Pancreas (tissue), 10 donors: ENCODE measurements at places on chromosomes 12 and 14. TPM values are rescaled to one million over a fixed set of nuclear protein-coding genes. Genes with fewer than 3 reads are reported as not detected.

GRCh38 chr12:85825746-85826145, 10.5 kb downstream of the RASSF9 start:
- no peak for DNase-seq
- H3K4me1 ChIP-seq: peaks cover 6% of the 10 kb centered on the region
- no peaks in the 10 kb centered on the region for H3K36me3 ChIP-seq
- no peak overlapping the region for H3K4me3 ChIP-seq
- H3K27me3 ChIP-seq: no peaks in the 10 kb centered on the region
- H3K27ac ChIP-seq: no peak overlapping the region

The SLC4A8 gene
- 1.3 TPM for total RNA-seq

The SLC6A12 gene
- total RNA-seq: 0.37 TPM

The ZBTB42 gene
- 7.8 TPM for total RNA-seq

- no peaks in the 10 kb centered on the region for H3K36me3 ChIP-seq
- H3K27ac ChIP-seq: no peak overlapping the region
- H3K4me3 ChIP-seq: no peak overlapping the region
- H3K27me3 ChIP-seq: no peaks in the 10 kb centered on the region
- no peak for DNase-seq
These were observed 195.1 kb downstream of the PHETA1 start for GRCh38 chr12:111173836-111174235.

The OLR1 gene
- 0.83 TPM for total RNA-seq

- H3K27me3 ChIP-seq: no peaks in the 10 kb centered on the region
- H3K27ac ChIP-seq: no peak overlapping the region
- no peaks in the 10 kb centered on the region for H3K36me3 ChIP-seq
- no peak overlapping the region for H3K4me3 ChIP-seq
- no peaks in the 10 kb centered on the region for H3K4me1 ChIP-seq
These were observed 132.3 kb downstream of the ADGRD1 start for GRCh38 chr12:131085816-131086591.

The CMTM5 gene
- total RNA-seq: not detected

The C12orf60 gene
- total RNA-seq: 0.28 TPM

GRCh38 chr12:1531654-1532374, 62.6 kb downstream of the FBXL14 start:
- no peaks in the 10 kb centered on the region for H3K27me3 ChIP-seq
- no peaks in the 10 kb centered on the region for H3K36me3 ChIP-seq
- no peak for DNase-seq
- H3K4me3 ChIP-seq: no peak overlapping the region
- H3K4me1 ChIP-seq: peaks cover 3% of the 10 kb centered on the region

The BEGAIN gene
- 18.2 TPM for total RNA-seq

The HCAR3 gene
- 0.22 TPM for total RNA-seq

- H3K36me3 ChIP-seq: no peaks in the 10 kb centered on the region
- no peak overlapping the region for H3K4me3 ChIP-seq
- DNase-seq: no peak
- no peaks in the 10 kb centered on the region for H3K27me3 ChIP-seq
- H3K4me1 ChIP-seq: peaks cover 21% of the 10 kb centered on the region
- no peak overlapping the region for H3K27ac ChIP-seq
These were observed 78.8 kb downstream of the SEC23A start for GRCh38 chr14:39023939-39024871.

The PRKD1 gene
- 3.3 TPM for total RNA-seq

The OR4K1 gene
- total RNA-seq: not detected

The CATSPERB gene
- 17.0 TPM for total RNA-seq

- peaks cover 14% of the 10 kb centered on the region for H3K4me1 ChIP-seq
- H3K27me3 ChIP-seq: no peaks in the 10 kb centered on the region
These were observed 14.5 kb upstream of the A2M start for GRCh38 chr12:9130244-9130643.

DNA sequence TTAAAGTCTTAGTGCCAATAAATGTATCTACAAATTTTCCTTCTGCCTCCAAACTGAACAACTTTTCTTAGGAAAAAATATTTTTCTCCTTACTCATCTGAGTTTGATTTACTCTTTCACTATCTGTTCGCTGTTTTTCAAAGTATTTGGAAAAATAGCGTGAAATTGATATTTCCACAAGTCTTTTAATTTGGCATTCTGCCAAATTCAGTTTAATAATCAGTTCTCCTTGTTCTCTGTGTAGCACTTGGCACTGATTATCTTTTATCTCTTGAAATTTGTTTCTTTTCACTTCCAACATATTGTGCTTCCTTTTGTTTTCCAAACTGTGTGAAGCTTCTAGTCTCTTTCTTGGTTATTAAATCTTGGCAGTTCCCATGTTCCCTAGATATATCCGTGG, 559.8 kb downstream of the RPL10L start:
- H3K27ac ChIP-seq: no peak overlapping the region
- H3K4me1 ChIP-seq: no peaks in the 10 kb centered on the region
- no peaks in the 10 kb centered on the region for H3K36me3 ChIP-seq
- no peaks in the 10 kb centered on the region for H3K27me3 ChIP-seq
- no peak for DNase-seq

The TRHDE gene
- 30.2 TPM for total RNA-seq

The PAH gene
- total RNA-seq: 27.4 TPM

DNA sequence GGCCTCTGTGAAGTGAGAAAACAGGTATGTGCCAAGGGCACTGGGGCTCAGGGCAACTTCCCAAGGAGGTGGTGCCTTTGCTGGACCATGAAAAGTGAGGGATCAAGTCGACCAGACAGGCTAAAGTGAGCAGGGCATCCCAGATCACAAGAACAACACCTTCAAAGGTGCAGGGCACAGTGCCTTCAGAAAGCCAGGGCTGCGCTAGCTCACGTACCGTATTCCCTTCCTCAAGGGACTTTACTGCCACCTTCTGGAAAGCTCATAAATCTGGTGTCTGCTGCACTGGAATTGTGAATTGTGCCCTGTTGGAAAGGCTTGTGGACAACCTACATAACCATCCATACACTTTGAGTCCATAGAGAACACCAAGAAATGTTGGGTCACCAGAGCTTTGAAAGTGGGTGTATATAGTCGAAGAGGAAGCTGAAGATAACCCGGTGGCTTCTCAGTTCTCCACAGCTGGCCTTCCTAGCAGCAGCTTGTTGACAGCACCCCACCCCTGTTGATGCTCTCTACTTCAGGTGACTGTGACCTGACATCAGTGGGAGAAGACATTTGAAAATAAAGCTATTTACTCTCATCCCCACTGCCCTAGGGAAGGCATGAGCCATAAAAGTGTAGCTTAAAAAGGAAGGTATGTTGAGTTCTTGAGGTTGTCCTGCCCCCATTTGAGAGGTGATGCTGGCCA, 24.5 kb downstream of the FIGNL2 start:
- no peaks in the 10 kb centered on the region for H3K27me3 ChIP-seq
- no peaks in the 10 kb centered on the region for H3K4me1 ChIP-seq
- H3K27ac ChIP-seq: peak overlapping the region; percentile 30
- no peaks in the 10 kb centered on the region for H3K36me3 ChIP-seq

DNA sequence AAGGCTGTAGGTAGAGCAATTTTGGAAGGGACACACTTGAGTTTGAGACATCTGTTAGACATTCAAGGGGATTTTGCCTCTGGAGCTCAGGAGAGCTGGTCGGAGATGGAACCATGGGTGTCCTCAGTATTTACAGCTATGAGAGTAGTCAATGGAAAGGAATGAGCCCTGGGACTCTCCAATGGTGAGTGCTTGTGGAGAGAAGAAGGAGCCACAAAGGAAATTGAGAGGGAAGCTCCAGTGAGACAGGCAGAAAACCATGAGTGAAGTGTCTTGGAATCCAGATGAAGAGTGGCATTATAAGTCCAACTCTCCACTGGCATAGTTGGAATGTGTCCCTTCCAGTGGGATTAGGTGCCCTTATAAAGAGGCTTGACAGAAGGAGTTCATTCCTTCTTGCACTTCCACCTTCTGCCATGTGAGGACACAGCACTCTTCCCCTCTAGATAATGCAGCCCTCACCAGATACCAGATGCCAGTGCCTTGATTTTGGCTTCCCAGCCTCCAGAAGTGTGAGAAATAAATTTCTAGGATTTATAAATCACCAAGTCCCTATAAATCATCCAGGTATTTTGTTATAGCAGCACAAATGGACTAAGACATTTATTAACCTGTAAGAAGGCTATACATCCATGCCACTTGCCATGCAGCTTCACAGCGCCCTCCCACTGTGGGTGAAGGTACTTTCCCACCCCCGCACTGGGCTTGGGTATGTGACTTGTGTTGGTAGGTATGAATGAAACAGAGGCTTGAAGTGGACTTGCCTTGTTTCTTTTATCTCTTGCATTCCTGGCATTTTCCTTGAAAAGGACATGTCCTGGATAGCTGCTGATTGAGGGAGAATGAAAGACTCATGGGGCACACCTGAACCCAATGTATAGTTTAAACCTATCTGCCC, 27.3 kb downstream of the LLPH start:
- no peak overlapping the region for H3K4me3 ChIP-seq
- no peak overlapping the region for H3K27ac ChIP-seq
- no peaks in the 10 kb centered on the region for H3K36me3 ChIP-seq
- no peaks in the 10 kb centered on the region for H3K27me3 ChIP-seq

DNA sequence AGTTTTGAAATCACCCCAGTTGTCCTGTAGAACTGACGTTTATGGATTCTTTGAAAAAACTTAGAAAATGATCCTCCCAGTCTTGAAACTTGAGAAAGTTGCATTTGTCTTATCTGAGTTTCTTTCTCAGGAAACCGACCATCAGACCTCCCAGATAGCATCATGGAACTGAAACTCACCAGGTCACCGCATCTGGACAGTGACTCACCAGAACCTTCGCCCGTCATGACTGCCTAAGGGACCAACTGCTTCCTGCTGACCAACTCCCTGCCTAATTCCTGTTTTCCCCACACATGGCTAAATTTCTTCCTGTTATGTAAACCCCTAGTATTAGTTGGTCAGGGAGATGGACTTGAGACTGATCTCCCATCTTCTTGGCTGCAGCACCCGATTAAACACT, 175.7 kb downstream of the RIMBP2 start:
- no peaks in the 10 kb centered on the region for H3K36me3 ChIP-seq
- no peaks in the 10 kb centered on the region for H3K27me3 ChIP-seq
- no peak overlapping the region for H3K4me3 ChIP-seq
- no peak for DNase-seq

DNA sequence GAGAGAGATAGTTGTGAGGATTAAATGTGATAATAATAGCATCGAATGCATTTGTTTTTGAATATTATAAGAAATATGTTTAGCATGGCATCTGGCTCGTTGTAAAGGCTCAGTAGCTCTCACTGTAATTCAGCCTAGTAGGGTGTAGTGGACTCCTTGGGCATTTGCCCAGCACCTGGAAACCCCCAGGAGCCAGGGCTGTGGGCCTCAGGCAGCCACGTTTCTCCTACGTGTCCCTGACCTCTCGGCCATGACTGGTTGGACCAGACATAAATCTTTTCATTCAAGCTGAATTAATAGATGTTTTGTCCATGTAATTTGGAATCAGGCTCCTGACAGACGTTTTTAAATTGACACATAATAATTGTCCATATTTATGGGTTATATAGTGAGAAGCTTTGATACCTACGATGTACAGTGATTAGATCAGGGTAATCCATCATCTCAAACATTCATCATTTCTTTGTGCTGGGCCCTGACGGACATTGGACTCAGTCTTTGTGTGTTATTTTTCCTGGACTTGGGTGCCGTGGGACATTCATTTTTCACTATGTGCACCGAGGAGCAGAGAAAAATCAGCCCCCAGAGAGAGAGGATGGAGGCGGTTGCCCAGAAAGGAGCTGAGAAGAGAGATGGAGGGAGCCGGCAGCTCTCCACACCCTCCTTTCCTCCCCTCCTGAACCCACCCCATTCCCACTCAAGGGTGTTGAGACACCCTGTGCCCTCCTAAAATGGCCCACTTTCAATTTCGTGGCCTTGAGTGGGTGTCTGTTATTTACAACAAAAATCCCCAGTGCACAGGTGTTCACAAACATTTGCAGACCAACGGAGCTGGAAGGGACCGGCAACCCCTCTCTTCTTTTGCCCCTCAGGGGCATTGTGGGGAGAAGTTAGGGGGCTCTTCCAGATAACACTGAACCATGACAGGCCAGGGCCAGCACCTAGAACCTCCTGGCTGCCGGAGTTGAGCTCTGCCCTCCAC, 296.4 kb downstream of the DPF3 start:
- H3K27me3 ChIP-seq: no peaks in the 10 kb centered on the region
- no peaks in the 10 kb centered on the region for H3K36me3 ChIP-seq
- no peak overlapping the region for H3K4me3 ChIP-seq
- no peak overlapping the region for H3K27ac ChIP-seq

DNA sequence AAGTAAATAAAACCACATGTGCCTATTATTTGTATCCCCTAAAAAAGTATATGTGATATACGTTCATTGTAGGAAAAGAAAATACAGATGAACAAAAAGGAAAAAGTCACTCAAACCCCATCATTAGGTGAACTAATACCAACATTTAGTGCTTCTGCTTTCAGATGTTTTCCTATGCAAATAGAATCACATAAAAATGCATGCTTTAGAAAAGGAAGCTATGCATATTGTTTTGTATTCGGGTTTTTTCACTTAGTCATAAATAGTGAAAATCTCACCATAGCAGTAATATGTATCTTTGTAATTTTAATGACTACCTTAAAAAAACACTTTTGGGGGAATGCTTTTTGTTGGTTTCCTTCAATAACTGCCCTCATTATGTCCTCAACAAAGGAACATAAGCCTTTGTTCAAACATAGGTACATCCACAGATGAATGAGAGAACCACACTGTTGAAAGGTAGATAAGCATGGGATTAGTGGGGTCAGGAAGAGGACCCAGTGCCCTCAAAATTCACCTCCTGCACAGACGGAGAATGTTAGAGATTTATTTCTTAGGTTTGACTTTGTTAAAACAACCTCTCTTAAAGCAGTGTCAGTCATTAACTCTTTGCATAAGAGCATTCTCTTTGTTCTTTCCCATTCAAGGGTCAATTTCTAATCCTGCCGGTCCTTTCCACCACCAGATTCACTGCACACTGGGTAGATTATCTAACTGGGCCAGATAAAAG, 6.5 kb downstream of the AMDHD1 start:
- no peak overlapping the region for H3K27ac ChIP-seq
- H3K27me3 ChIP-seq: no peaks in the 10 kb centered on the region
- no peaks in the 10 kb centered on the region for H3K36me3 ChIP-seq

The TMEM229B gene
- 3.2 TPM for total RNA-seq

The DYNC1H1 gene
- 132 TPM for total RNA-seq

- no peak overlapping the region for H3K27ac ChIP-seq
- no peaks in the 10 kb centered on the region for H3K36me3 ChIP-seq
- H3K27me3 ChIP-seq: no peaks in the 10 kb centered on the region
- DNase-seq: no peak
- H3K4me3 ChIP-seq: no peak overlapping the region
These were observed 135.2 kb upstream of the KRR1 start for GRCh38 chr12:75646329-75647210.
